Common myeloid progenitor, CD34-positive (primary cell): ENCODE measurements at places on chromosomes 7 and 10.

DNA sequence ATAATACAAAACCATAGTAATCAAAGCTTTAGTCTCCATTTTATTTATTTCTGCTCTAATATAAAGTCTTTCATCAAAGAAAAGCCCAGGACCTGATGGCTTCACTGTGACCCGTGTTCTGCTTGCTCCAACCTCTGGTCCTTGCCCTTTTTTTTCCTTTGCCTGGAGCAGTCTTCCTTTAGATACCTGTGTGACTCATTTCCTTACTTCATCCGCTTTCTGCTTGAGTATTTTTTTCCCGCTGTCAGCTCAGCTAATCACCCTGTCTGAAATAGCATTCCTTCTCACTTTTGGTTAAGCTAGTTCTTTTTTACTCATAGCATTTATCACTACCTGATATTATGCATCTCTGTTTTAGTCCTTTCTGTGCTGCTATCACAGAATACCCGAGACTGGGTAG, 194.8 kb downstream of the ABCA13 start:
- DNase-seq = no peak

DNA sequence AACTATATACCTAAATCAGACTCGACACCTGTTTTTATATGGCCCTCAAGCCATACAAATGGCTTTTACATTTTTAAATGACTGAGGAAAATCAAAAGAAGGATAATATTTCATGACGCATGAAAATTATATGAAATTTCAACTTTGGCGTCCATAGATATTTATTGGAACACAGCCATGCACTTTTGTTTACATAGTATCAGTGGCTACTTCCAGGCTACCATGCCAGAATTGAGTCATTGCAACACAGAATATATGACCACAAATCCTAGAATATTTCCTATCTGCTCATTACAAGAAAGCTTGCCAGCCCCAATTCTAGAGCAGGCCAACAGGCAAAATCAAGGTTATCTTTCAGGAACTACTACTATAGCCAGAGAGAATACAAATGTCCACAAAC, 29.3 kb downstream of the AFAP1L2 start:
- no peak for DNase-seq

GRCh38 chr7:92987538-92987937, 130.2 kb downstream of the SAMD9 start:
- DNase-seq = no peak

DNA sequence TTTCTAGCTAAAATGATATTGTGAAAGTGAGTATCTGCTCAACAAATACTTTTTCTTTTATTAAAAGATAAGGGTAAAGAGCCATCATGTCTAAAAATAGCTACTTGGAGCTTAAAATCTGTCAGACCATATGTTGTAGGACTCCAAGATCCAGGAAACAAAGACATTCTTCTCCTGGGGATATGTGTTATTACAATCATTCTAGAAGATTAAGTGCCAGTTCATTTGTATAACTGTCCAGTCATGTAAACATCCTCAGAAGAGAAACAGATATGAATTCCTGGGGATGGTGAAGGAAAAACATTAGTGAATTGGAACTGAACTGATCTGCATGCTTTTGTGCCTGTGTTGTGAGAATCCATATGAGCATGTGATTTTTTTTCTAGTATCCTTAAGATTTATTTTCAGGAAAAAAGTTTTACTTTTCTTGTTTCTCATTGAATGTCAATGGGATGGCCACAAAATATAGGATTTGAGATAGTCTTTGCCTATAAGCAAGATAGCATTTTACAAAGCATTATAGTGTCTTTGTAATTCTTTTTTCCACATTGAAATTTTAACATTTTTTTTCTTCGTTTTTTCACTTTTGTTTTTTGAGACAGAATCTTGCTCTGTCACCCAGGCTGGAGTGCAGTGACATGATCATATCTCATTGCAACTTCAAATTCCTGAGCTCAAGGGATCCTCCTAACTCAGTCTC, 14.4 kb upstream of the MTERF1 start:
- no peak for DNase-seq

- no peak for DNase-seq
These were observed 190.9 kb downstream of the FANK1 start for GRCh38 chr10:126087153-126087680.

- no peak for DNase-seq
These were observed 165.6 kb upstream of the ASAH2 start for GRCh38 chr10:50416881-50417280.

- no peak for DNase-seq
These were observed 24.8 kb downstream of the ELFN1 start for GRCh38 chr7:1694611-1695511.

- DNase-seq = no peak
These were observed 72.7 kb downstream of the PTPRE start for GRCh38 chr10:127979566-127979965.

GRCh38 chr7:134165252-134165651, 38.1 kb downstream of the LRGUK start:
- no peak for DNase-seq

GRCh38 chr7:121572615-121573014, 176.5 kb upstream of the FAM3C start:
- no peak for DNase-seq

DNA sequence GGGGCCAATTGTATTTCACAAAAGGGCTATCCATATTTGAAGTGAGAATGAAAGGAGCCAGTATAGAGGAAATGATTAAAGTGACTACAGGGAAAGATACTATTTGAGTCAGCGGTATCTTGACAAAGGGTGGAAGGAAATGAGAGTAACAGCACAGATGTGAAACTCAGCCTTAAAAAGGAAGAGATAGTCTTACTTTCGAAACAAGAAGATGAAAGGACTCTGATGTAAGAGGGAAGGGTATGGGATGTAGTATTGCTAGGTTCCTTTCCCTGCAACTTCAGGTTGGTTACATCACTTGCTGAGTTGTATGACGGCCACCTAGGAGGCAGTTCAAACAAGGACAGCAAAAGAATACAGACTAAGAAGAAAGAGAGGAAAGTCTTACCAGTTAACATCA, 13.7 kb downstream of the CISD1 start:
- DNase-seq = peak; percentile 54

DNA sequence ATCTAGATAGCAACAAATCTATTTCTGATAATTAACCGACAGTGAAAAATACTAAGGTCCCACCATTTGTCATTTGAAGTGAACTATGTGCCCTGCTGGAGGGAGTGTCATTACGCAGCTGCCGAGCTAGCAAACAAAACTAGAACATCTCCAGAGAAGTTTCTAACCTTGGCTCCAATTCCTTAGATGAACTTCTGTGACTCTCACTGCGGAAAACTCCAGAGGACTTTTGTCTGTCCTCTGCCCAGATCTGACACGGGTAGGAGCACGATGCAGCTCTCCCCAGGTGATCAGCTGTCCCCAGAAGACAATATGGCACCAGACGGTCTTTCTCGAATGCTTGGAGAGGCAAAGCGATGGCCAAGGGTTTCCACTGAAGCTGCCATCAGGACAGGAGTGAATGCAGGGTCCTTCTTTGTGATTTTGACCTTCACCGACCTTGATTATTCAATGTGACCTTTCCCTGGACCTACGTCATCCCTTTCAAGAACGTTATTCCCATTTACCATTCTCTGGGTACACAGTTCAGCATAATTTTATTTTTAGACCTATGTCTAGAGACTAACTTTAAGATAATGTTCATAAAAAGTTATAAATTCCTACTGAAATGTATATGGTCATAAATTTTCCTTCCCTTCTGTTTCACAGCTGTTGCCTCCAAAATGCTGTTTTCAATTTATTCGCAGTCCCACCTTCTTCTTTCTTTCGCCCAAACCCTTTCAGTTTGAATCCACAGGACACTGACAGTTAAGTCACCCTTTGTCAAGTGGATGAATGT, 116.7 kb upstream of the C7orf33 start:
- DNase-seq = no peak

GRCh38 chr7:40101201-40101600, 33.2 kb downstream of the MPLKIP start:
- DNase-seq = no peak

- no peak for DNase-seq
These were observed 5.0 kb upstream of the TACR2 start for GRCh38 chr10:69421611-69422308.

- no peak for DNase-seq
These were observed 202.3 kb upstream of the KLF6 start for GRCh38 chr10:3987143-3987974.

- no peak for DNase-seq
These were observed 14.3 kb downstream of the JAZF1 start for GRCh38 chr7:28165961-28166955.

- no peak for DNase-seq
These were observed 8.8 kb downstream of the CUX1 start for GRCh38 chr7:101826081-101826835.

GRCh38 chr7:135181261-135181928, 10.9 kb upstream of the CYREN start:
- DNase-seq = no peak

- DNase-seq = peak; percentile 36
These were observed 6.5 kb upstream of the DENND2A start for GRCh38 chr7:140646931-140647647.

- DNase-seq = no peak
These were observed 868.4 kb downstream of the KCNMA1 start for GRCh38 chr10:76769161-76769560.

DNA sequence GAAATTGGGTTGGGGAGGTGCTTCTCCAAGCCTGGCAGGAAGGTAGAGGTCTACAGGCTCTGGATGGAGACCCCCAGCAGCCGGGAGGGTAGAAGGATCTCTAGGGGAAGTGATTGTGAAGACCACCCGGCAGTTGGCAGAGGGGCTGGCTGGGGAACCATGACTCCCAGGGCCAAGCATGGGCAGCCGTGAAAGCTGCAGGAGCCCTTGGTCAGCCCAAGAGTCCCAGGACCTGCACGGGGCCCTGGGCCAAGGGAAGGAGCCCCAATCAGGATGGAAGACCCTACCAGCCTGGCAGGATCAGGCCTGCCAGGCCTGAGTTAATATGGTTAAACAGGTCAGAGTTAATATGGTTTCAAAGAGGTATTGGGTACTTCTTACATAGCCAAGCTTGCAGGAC, 126.3 kb upstream of the NANOS1 start:
- no peak for DNase-seq
